ENCODE measurements at places on chromosomes 12 and 14. TPM values are rescaled to one million over a fixed set of nuclear protein-coding genes. Genes with fewer than 3 reads are reported as not detected.

The PPHLN1 gene
- 95.9 TPM for total RNA-seq

The ABCD2 gene
- 1.8 TPM for total RNA-seq

The GARIN6 gene
- total RNA-seq, result not detected

The OR4E2 gene
- not detected for total RNA-seq

The HOXC6 gene
- total RNA-seq, result not detected

The LRRIQ1 gene
- not detected for total RNA-seq

The RAB5B gene
- 83.8 TPM for total RNA-seq

The HOXC12 gene
- not detected for total RNA-seq

The CLEC9A gene
- not detected for total RNA-seq

The RBP5 gene
- total RNA-seq, result 0.44 TPM

The BMAL2 gene
- total RNA-seq, result 5.4 TPM

The L2HGDH gene
- 4.3 TPM for total RNA-seq

The TAS2R19 gene
- total RNA-seq, result 2.9 TPM

The KCNC2 gene
- not detected for total RNA-seq

The SIX6 gene
- not detected for total RNA-seq

The CD4 gene
- 0.22 TPM for total RNA-seq

The AKAP5 gene
- 4.3 TPM for total RNA-seq

The ABHD4 gene
- 13.0 TPM for total RNA-seq

The OTUB2 gene
- 0.12 TPM for total RNA-seq

The RTL1 gene
- not detected for total RNA-seq

The SBNO1 gene
- total RNA-seq, result 48.6 TPM

The TRIM9 gene
- 0.24 TPM for total RNA-seq

The LBHD2 gene
- not detected for total RNA-seq

The STAC3 gene
- total RNA-seq, result 5.5 TPM

The FAM90A1 gene
- not detected for total RNA-seq

The DHH gene
- total RNA-seq, result not detected

The ABHD12B gene
- total RNA-seq, result not detected

The KLHDC1 gene
- total RNA-seq, result 5.7 TPM

The B4GALNT3 gene
- total RNA-seq, result 0.17 TPM

The CCND2 gene
- 230 TPM for total RNA-seq

The SLCO1A2 gene
- not detected for total RNA-seq

The MIP gene
- not detected for total RNA-seq

The TMEM30B gene
- not detected for total RNA-seq

The PDZRN4 gene
- not detected for total RNA-seq

The SYNDIG1L gene
- total RNA-seq, result not detected

The TCL1B gene
- 1.2 TPM for total RNA-seq

The TMPRSS12 gene
- not detected for total RNA-seq

The GDF3 gene
- total RNA-seq, result not detected

The STON2 gene
- not detected for total RNA-seq

The ZFHX2 gene
- 2.2 TPM for total RNA-seq

The NRL gene
- 5.4 TPM for total RNA-seq

The SERPINA10 gene
- total RNA-seq, result not detected

The FGF23 gene
- not detected for total RNA-seq

The KRT6C gene
- total RNA-seq, result not detected

The LRRC10 gene
- not detected for total RNA-seq

The PTGR2 gene
- total RNA-seq, result 4.6 TPM

The CCT2 gene
- 211 TPM for total RNA-seq

The BEGAIN gene
- total RNA-seq, result not detected
